ENCODE measurements at places on chromosomes 7 and 10.

GRCh38 chr7:26332698-26333097, 41.0 kb downstream of the SNX10 start:
- no peak for DNase-seq

DNA sequence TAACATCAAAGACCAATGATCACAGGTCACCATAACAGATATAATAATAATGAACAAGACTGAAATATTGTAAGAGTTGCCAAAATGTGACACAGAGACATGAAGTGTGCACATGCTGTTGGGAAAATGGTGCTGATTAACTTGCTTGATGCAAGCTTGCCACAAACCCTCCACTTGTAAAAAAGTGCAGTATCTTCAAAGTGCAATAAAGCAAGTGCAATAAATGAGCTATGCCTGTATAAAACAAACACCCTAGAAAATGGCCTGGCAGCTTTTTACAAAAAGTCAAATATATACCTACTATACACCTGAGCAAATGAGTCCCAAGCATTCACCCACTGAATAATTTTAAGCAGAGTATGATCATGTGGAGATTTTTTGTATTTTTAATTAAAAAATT, 9.7 kb upstream of the CCDC7 start:
- DNase-seq = no peak

DNA sequence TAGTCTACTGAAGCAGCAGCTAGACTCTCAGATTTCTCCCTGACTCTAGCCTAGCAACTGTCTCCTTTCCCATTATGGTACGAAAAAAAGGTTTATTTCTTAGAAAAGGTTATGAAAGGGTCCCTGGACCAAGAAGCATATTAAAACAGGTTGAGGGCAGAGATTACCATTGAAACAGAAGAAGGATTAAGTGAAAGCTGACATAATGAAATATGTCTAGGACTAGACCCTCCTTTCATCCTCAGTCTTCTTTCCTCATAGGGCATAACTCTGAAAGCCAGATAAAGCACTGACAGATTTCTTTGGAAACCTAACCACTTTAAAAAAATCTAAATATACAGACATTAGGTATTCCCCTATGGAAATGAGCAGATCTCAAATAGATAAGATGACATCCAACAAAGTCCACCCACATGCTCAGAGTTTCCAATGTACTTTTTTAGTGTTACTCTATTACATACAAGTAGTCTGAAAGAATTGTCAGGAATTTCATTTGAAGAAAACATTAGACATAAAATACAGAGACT, 58.6 kb downstream of the JMJD1C start:
- DNase-seq = no peak

DNA sequence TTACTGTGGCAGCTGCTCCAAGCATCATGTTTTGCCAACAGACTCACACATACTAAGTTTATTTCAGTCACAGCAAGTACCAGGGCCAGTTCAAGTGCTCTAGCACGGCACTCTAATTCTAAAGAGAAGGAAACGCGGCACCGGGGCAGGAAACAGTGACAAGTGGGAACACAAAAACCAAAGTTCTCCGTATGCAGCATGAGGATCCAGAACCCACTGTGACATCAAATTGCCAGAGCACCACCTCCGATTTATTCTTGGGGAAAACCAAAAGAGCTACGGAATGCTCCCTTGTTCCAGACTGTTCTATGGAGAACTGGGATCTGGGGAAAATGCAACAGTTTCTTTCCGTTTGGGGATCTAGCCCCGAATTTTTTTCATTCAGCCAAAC, 448 bp upstream of the PTER start:
- DNase-seq = peak; percentile 11

GRCh38 chr7:130380861-130381455, 664 bp downstream of the CPA1 start:
- DNase-seq = no peak

DNA sequence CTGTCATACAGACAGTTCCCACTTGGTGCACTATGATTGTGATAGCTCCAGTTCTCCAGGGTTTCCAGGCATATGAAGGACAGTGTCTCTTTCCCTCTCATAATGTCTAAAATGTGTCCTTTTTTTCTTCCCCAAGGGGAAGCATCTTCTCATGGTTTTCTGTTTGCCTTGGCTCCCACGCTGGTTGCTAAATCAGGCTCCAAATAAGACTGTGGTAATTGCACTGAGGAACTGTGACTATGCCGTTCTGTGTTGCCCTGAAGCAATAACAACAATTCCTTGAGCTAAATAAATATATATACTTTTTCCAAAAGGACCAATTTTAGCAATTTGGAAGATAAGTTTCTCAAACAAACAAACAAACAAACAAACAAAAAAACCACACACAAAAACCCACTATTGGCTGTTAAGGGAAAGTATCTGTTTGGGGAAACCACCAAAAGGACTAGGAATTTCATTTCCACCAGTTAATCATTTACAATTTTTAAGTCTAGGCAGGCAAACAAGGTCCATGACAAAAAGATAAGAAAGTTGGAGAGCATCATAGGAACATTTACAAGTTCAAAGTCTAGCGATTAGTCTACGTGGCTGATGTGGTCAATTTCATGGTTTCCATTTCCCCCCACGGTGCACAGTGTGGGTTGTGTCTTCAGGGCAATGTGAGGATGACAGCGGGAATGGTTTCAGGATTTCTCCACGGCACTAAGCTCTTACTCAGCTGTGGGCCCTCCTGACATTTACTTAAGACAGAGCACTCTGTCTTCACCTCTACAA, 62.4 kb downstream of the THNSL1 start:
- no peak for DNase-seq

DNA sequence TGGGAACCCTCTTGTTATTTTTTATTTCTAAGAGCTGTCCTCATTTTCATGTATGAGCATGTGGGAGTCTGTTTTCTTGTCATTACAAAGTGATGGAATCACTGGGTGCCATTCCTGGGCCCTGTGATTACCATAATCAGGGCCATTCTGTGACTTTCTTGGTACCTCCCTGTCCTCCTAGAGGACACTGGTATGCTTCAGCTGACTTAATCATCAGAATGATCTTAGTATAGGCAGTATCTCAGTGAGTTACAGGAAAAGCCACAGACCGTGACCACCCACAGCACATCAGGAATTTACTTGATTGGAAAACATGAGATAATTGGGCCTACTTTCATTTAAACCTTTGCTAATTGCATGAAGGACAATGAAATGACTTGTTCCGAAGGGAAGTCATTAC, 7.2 kb downstream of the NOM1 start:
- no peak for DNase-seq

DNA sequence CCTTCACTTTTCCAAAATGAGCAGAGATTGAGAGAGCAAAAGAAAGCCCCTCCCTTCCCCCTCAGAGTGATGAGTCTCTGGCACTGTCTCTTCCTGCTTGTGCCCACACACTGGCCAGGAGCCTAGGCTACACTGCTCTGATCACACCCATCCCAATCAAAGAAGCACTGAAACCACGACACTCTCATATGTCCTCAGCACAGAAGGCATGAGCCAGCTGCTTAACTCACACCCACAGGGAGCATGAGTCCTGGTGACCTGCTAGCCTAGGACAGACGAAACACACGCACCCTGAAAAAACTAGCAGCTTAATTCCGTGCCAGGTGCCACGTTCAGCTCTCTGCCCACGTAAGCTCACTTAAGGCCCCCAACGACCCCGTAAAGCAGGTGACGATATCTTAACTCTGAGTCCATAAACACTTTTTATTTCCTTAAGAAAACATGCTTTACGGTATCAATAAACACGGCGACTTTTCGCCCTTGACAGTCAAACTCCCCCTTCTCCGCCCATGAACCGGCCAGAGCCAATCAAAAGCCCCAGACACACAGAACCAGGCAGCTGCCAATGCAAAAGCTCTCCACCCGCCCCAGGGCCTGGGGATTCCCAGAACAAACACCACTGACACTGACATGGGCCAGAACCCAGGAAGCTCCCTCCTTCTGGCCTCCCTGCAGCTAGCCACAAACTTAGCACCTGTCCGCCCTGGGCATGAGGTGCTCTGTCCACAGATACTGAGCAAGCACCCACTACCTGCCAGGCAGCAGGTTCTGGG, 69.0 kb downstream of the TNRC18 start:
- DNase-seq = no peak

GRCh38 chr10:103373544-103373943, 5.8 kb downstream of the TAF5 start:
- no peak for DNase-seq

DNA sequence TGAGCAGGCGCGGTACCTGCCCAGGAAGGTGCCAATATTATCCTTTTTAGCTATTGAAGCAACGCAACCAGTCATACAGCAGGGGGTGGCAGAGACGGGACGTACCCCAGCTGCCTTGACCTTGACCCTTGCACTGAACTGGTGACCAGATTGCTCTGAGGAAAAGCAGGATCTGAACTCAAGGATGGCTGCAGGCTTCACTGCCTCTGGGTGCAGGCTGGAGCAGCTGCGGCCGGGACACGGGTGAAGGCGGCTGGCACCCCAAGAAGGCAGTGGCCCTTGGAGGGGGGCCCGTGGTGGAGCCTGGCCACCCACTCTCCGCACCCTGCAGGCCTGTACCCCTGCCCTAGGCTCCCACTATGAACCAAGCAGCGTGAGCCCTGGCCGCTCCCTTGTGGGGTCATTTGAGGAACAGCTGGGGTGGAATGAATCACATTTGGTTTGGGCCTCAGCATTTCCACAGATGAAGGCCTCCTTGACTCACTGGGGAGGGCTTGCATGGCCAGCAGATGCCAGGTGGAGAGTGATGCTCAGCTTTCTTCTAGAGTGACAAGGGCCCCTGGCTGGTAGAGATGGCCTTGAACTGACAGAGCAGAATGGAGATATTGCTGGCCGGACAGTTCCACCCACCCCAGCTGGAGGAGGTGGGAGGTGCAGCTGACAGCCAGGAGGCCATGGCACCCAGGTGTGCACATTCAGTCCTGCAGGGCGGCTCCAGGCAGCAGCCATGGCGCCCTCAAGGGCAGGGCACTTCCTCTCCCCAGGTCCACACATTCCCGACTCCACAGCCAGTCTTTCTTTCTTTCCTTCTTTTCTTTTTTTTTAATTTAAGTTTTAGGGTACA, 218.7 kb downstream of the WDR37 start:
- no peak for DNase-seq

- no peak for DNase-seq
These were observed 875.4 kb downstream of the LRMDA start for GRCh38 chr10:76306856-76307255.

DNA sequence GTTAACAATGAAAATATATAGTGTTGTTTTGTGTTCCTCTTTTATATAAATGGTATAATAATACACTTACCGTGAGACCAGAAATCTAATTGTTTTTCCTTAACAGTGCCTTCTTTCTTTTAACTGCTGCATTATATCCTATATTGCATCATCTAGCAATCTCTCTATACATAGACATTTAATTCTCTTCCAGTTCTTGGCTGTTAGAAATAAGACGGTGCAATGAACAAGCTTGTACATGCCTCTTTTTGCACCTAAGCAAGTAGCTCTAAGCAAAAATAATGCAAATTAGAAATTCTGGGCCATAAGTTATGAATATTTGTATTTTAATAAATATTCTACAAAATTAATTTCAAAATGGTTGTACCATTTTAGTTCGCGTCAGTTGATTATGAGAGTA, 55.9 kb upstream of the AHR start:
- no peak for DNase-seq

DNA sequence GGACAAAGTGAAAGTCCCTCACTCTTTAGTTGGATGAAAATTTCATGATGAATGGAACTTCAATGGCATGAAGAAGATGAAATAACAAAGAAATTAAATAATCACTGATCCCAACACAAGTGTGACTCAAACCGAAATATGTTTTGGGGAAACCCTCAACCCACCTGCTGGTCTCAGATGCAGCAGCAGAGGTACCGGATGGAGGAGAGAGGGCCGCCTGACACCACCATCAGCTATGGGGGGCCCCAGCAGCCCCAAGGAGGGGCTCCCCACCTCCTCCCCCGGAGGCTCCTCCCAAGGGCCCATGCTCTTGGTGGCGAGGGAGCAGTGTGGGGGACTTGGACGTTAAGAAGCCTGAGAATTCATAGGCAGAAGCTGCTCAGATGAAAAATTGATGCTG, 137.2 kb upstream of the ADARB2 start:
- DNase-seq = no peak

DNA sequence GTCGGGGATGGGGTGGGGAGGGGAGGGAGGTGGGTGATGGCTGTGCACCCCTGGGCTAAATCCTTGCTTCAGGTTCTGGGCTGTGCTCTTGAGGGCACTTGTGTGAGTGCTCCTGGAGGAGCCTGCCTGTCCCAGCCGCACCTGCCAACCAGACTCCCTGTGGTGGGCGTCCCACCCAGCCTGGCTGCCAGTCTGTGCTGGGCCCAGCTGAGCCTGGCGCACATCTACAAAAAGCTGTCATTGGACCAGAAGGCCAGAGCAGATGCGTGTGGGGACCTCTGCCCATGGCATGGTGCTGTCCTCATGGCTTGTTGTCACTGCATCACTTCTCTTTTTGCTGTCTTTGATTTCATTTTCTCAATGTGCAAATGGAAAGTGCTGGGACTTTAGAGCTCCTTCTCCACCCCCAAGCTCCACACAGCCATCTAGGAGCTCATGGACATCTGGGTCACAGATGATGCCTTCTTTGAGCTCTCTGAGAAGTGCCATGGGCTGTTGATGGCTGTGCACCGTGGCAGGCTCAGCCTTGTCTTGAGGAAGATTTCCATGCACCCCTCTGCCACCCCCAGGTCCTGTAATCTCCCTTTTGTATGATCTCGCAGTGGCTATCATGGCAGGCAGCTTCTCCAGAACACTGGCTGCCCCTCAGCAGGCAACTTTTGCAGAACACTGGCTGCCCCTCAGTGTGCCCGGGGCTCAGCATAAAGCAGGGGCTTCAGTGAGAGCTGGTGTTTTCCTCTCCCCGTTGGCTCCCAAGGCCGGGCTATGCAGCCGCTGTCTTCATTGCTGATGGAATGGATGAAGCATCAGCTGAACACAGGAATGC, 83.9 kb downstream of the ADCY1 start:
- peak; percentile 0 for DNase-seq

- no peak for DNase-seq
These were observed 975.2 kb downstream of the SORCS1 start for GRCh38 chr10:106189292-106189691.

DNA sequence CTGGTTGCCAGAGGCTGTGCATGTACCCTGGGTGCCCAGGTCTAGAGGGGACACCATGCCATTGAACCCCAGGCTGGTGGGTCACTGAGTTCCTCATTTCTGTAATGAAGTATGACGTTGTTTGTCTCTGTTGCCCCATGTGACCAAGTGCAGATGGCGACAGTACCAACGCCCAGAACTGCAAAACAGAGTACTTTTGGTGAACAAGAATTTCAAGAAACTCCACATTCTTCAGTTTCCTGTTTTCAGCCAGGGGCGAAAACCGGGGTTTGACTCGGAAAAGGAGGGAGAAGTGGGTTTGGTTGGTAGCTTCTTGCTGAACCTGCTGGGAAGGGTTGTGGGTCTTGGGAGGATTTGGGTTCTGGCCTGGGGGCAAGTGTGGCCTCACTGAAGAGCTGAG, 18.2 kb downstream of the CYP17A1 start:
- DNase-seq = no peak

DNA sequence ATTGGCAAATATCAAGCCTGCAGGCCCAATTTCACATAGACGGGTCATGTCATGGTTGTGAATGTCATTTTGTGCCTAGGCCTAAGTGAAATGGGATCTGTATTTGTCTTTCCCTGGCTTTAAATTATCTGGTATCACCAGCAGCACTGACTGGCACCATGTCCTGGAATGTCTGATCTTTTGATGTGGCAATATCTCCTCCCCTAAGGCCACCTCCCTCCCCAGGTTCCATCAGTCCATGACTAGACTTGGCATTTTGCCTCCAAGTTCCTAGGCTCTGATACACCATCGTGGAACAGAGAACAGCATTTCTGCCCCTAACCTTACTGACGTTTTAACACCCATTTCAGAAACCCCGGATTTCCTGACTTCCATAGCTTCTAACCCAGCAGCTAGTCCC, 513.9 kb downstream of the GALNT17 start:
- DNase-seq = no peak

Data from CD4-positive, alpha-beta T cell treated with Interleukin-6 at 100 ng/mL for 8 hours (primary cell).